ENCODE measurements at places on chromosomes 11 and 22. TPM values are rescaled to one million over a fixed set of nuclear protein-coding genes. Genes with fewer than 3 reads are reported as not detected.
A peak's percentile ranks its signal among the peaks of the same experiment; 100 is the strongest.

DNA sequence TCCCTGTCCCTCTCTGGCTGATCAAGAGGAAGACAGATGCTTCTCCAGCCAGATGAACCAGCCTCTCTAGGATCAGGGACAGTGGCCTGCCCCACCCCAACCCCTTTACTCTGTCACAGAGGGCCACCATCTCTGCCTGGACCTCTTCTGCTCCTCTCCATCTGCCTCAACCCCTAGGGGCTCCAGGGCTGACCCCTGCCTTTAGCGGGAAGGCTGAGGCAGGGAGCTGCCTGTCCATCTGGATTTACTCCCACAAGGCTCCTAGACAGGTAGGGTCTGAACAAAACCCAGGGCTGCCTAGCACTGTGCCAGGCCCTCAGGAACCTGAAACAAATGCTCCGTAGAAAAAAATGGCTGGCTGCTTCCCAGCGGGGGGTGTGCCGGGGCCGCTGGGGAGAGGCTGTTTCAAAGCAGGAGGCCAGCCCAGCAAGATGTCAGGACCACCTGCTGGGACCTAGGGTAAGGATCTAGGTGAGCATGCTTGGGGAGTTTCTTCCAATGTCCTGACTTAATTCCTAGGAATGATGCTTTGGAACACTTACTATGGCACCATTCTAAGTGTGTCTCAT, 3.2 kb downstream of the CHST1 start:
- peaks cover 3% of the 10 kb centered on the region for H3K4me1 ChIP-seq
- H3K36me3 ChIP-seq = no peaks in the 10 kb centered on the region
- peaks cover 62% of the 10 kb centered on the region for H3K27me3 ChIP-seq
- no peak overlapping the region for H3K4me3 ChIP-seq
- H3K27ac ChIP-seq = no peak overlapping the region
- DNase-seq = no peak

- peak; percentile 79 for DNase-seq
- H3K36me3 ChIP-seq = no peaks in the 10 kb centered on the region
- H3K4me3 ChIP-seq = no peak overlapping the region
- peaks cover 2% of the 10 kb centered on the region for H3K27me3 ChIP-seq
- no peak overlapping the region for H3K27ac ChIP-seq
Observed at GRCh38 chr22:19629720-19630419, 84.4 kb upstream of the SEPTIN5 start.

DNA sequence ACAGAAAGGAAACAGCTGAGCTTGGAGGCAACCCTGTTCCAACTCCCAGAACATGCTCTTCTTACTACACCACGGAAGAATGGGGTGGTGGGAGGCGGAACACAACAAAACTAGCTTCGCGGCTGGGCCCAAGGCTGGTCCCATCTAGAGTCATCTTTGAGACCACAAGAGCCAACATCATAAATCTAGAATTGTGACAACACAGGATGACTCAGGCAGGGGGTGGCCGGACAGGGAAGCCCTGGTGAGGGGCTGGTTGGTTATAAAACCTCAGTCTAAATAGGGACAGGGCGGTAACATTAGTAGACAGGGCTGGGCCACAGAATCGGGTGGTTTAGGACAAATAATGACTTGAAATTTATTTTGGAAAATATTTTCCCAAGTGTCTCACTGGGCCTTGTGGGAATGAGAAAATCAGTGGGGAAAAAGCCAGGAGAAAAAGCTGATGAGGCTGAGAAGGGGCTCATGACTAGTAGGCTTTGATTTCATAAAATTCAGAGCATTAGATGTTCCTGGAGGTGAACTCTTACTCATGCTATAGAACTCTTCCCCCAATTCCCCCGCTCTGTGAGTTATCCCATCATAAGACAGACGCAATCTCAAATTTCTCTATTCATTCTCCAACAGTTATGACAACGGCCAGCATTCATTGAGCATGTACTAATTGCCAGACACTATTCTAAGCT, 151.8 kb upstream of the TIMP3 start:
- H3K36me3 ChIP-seq = no peaks in the 10 kb centered on the region
- no peak overlapping the region for H3K4me3 ChIP-seq
- peaks cover 8% of the 10 kb centered on the region for H3K27me3 ChIP-seq
- DNase-seq = no peak

- no peak for DNase-seq
- peaks cover 12% of the 10 kb centered on the region for H3K4me1 ChIP-seq
- H3K27ac ChIP-seq = no peak overlapping the region
- H3K36me3 ChIP-seq = no peaks in the 10 kb centered on the region
- H3K4me3 ChIP-seq = no peak overlapping the region
Observed at GRCh38 chr11:113238721-113239120, 75.7 kb upstream of the TTC12 start.

- no peak for DNase-seq
- no peak overlapping the region for H3K4me3 ChIP-seq
- no peaks in the 10 kb centered on the region for H3K36me3 ChIP-seq
- no peaks in the 10 kb centered on the region for H3K27me3 ChIP-seq
- no peaks in the 10 kb centered on the region for H3K4me1 ChIP-seq
- no peak overlapping the region for H3K27ac ChIP-seq
Observed at GRCh38 chr11:74717221-74717969, 13.8 kb downstream of the CHRDL2 start.

DNA sequence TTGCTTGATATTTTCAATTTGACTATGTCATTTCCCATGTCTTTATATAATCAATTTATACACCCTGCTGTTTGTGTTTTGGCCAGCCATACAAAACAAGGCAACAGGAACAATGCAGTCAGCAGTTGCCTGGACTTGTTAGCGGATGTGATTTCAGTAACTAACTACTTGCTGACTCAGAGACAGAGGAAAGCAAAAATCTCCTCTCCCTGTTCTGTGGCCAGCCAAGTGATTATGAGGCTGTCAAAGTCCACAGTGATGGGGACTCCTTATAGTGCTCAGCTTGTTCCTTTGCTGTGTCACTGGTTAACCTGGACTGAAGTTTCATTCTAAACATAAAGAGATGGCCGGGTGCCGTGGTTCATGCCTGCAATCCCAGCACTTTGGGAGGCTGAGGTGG, 32.6 kb upstream of the APLP2 start:
- no peak overlapping the region for H3K27ac ChIP-seq
- no peaks in the 10 kb centered on the region for H3K4me1 ChIP-seq
- no peak for DNase-seq
- H3K4me3 ChIP-seq = no peak overlapping the region
- H3K36me3 ChIP-seq = no peaks in the 10 kb centered on the region

- H3K27me3 ChIP-seq = peaks cover 67% of the 10 kb centered on the region
- DNase-seq = no peak
- peaks cover 29% of the 10 kb centered on the region for H3K4me1 ChIP-seq
- H3K27ac ChIP-seq = no peak overlapping the region
Observed at GRCh38 chr11:120339394-120339890, 3.2 kb downstream of the ARHGEF12 start.

DNA sequence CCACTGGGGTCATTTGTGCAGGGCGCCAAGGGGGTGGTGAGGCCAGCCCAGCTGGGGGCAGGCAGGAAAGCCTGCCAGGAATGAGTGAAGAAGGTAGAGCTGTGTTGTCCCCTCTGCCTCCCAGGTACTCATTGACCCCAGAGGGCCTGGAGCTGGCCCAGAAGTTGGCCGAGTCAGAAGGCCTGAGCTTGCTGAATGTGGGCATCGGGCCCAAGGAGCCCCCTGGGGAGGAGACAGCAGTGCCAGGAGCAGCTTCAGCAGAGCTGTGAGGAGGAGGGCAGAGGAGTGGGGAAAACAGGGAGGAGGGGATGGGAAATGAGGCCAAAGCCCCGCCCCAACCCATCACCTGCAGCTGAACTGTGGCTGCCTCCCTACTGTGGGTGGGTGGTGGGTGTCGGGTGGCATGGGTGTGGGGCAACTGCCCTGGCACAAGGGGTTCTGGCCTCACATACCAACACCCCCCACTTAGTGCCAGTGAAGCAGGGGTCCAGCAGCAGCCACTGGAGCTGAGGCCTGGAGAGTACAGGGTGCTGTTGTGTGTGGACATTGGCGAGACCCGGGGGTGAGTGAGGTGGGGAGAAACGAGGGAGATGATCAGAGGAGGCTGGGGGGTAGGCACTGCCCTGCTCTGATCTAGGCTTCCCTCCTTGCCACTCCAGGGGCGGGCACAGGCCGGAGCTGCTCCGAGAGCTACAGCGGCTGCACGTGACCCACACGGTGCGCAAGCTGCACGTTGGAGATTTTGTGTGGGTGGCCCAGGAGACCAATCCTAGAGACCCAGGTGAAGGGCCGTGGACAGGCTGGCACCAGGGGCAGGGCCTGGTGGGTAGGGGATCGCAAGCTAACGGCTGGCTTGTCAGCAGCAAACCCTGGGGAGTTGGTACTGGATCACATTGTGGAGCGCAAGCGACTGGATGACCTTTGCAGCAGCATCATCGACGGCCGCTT, 3.0 kb downstream of the MUS81 start:
- peak overlapping the region; percentile 70 for H3K27ac ChIP-seq
- H3K4me3 ChIP-seq = peak overlapping the region; percentile 63
- DNase-seq = peak; percentile 22
- no peaks in the 10 kb centered on the region for H3K27me3 ChIP-seq
- peaks cover 26% of the 10 kb centered on the region for H3K4me1 ChIP-seq

GRCh38 chr11:125990244-125990643, 44.4 kb downstream of the VSIG10L2 start:
- H3K4me3 ChIP-seq = no peak overlapping the region
- peaks cover 2% of the 10 kb centered on the region for H3K4me1 ChIP-seq
- no peaks in the 10 kb centered on the region for H3K36me3 ChIP-seq
- peaks cover 3% of the 10 kb centered on the region for H3K27me3 ChIP-seq
- H3K27ac ChIP-seq = no peak overlapping the region

DNA sequence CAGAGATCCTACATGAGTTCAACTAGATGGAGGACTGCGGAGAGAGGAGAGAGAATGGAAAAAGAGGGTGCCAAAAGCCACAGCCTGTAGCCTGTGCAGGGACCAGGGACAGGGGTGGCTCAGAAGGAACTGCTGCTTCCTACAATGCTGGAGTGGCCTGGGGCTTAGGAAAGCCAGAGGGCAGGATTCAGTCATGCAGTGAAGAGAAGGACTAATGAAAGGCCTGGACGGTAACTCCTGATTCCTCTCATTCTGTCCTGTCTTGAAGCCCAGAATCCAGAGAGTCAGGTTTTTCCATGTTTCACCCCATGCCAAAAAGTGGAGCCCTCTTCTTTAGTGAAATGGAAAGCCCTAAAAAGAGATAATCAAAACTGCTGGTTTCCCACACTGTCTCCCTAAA, 48.4 kb upstream of the INCENP start:
- H3K27me3 ChIP-seq = peaks cover 2% of the 10 kb centered on the region
- H3K4me3 ChIP-seq = no peak overlapping the region
- no peaks in the 10 kb centered on the region for H3K4me1 ChIP-seq
- H3K36me3 ChIP-seq = no peaks in the 10 kb centered on the region
- no peak for DNase-seq

DNA sequence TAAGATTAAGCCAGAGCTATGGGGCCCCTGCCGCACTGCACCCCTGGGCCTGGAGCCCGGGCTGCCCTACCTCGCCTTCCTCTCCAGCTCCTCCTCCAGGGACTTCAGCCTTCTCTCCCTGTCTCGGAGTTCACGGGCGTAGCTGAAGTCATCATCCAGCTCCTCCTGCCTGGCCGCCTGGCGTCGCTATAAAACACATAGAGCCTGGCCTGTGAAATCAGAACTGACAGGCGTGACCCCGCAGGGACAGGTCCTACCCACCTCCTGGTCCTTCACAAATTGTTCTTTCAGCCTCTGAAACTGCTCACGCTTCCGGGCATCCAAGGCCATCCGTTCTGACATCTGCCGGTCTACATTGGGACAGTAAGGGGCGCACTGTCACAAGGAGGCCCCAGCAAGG, 20.8 kb downstream of the TUBGCP6 start:
- no peak overlapping the region for H3K4me3 ChIP-seq
- H3K36me3 ChIP-seq = peaks cover 6% of the 10 kb centered on the region
- H3K27ac ChIP-seq = no peak overlapping the region
- no peaks in the 10 kb centered on the region for H3K27me3 ChIP-seq

DNA sequence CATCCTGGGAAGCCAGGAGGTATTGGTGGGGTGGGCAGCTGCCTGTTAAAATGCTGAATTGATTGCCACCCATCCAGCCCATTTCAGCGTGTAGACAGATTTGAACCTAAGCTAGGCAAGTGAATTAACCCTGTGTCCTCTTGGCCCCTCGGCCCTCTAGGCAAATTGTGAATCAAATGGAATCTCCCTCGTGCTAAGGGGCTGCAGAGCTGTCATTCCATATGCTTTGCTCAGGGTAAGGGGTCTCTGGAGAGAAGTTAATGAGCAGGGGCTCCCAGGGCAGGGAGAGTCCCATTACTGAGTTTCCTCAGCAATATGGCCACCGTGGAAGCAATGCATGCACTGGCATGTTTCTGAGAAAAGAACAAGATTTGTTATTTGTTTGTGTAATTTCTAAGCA, 117.7 kb upstream of the RCN1 start:
- no peaks in the 10 kb centered on the region for H3K36me3 ChIP-seq
- no peaks in the 10 kb centered on the region for H3K4me1 ChIP-seq
- peaks cover 23% of the 10 kb centered on the region for H3K27me3 ChIP-seq
- H3K27ac ChIP-seq = no peak overlapping the region
- DNase-seq = no peak

DNA sequence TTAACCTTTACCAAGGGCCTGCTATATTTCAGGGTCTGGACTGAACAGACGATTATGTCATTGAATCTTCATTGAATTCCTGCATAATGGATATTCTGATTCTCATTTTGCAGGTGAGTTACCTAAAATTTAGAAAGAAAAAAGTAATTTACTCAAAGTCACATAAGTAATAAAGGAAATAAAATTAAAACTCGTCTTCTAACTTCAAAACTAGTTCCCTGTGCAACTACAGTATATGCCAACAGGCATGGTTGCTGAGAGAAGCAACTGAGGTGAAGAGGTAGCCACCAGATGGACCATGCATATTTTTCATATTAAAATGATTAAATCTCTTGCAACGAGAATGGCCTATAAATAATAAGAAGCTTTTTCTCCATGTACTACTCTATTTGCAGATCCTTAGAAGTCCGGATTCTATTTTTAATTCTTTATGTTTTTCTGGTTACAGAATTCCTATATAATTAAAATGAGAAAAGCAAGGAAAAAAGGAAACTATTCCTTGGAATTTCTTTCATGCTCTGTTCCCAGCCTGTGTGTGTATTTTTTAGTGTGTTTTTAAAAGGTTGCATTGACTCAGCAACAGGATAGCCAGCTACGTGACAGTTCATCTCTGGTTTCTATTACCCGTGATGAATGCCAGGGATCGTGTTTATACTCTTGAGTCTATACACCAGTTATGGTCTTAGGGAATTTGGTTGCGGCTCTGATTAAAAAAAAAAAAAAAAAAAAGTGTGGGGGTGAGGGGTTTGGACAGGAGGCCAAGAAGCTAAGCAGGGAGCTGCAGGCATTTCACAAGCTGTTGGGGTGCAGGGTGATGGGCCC, 186.8 kb downstream of the ETS1 start:
- DNase-seq = no peak
- no peak overlapping the region for H3K27ac ChIP-seq
- H3K4me3 ChIP-seq = no peak overlapping the region
- peaks cover 3% of the 10 kb centered on the region for H3K36me3 ChIP-seq

- peak overlapping the region; percentile 60 for H3K27ac ChIP-seq
- H3K36me3 ChIP-seq = no peaks in the 10 kb centered on the region
- DNase-seq = no peak
- H3K27me3 ChIP-seq = no peaks in the 10 kb centered on the region
- H3K4me3 ChIP-seq = no peak overlapping the region
- H3K4me1 ChIP-seq = peaks cover 17% of the 10 kb centered on the region
Observed at GRCh38 chr22:40031766-40032470, 37.2 kb downstream of the FAM83F start.

GCAT gene
- total RNA-seq = 10.1 TPM

VPREB3 gene
- total RNA-seq = not detected

CSF2RB gene
- 1.1 TPM for total RNA-seq

CBL gene
- total RNA-seq = 45.1 TPM

RIN1 gene
- 5.7 TPM for total RNA-seq

CDC42BPG gene
- 3.4 TPM for total RNA-seq

TRIM48 gene
- total RNA-seq = not detected

LRP4 gene
- not detected for total RNA-seq

SCARF2 gene
- 1.7 TPM for total RNA-seq

SLC16A8 gene
- not detected for total RNA-seq

Data from activated naive CD8-positive, alpha-beta T cell treated with anti-CD3 and anti-CD28 coated beads, Interleukin-2, amount 10 ng/mL, durations not matched to agents 7 days and 5 days (primary cell).